Fibroblast of pulmonary artery (primary cell): ENCODE measurements at places on chromosomes 2 and 18.

DNA sequence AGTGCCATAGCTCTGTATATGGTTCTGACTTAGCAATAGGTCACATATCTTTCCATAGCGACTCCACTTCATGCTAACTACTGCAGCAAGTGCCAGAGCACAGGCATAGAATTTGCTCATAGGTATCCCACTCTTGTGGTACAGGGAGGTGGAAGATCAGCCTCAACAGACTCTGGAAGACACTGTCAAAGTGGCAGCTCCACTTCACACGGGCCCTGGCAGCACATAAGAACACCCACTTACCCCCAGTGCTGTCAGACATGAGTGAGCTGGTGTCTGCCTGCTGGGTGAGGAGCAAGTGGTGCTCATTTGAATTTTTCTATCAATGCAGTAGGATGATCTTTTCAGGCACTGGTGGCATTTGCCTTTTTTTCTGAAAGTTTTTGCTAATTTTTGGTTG lies 48.6 kb downstream of the BCL2L11 start:
- DNase-seq = no peak

DNA sequence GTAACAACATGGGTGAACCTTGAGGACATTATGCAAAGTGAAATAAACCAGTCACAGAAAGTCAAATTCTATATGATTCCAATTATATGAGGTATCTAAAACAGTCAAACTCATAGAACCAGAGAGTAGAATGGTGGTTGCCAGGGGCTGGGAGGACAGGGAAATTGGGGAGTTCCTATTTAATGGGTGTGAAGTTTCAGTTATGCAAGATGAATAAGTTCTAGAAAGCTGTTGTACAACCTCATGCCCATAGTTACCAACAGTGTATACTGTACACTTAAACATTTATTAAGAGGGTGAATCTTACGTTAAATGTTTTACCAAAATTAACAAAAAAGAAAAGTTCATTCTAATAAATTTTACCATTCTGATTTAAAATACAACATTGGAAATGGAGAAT lies 92.7 kb upstream of the WDSUB1 start:
- no peak for DNase-seq

- no peak for DNase-seq
These were observed 75.0 kb downstream of the DNAH7 start for GRCh38 chr2:195993623-195994022.

- no peak for DNase-seq
These were observed 406.1 kb downstream of the LRATD1 start for GRCh38 chr2:15038366-15039364.

- DNase-seq = no peak
These were observed 19.7 kb downstream of the NGEF start for GRCh38 chr2:232993231-232993821.

GRCh38 chr2:146477383-146477782 lies 1367.4 kb upstream of the ACVR2A start:
- no peak for DNase-seq

DNA sequence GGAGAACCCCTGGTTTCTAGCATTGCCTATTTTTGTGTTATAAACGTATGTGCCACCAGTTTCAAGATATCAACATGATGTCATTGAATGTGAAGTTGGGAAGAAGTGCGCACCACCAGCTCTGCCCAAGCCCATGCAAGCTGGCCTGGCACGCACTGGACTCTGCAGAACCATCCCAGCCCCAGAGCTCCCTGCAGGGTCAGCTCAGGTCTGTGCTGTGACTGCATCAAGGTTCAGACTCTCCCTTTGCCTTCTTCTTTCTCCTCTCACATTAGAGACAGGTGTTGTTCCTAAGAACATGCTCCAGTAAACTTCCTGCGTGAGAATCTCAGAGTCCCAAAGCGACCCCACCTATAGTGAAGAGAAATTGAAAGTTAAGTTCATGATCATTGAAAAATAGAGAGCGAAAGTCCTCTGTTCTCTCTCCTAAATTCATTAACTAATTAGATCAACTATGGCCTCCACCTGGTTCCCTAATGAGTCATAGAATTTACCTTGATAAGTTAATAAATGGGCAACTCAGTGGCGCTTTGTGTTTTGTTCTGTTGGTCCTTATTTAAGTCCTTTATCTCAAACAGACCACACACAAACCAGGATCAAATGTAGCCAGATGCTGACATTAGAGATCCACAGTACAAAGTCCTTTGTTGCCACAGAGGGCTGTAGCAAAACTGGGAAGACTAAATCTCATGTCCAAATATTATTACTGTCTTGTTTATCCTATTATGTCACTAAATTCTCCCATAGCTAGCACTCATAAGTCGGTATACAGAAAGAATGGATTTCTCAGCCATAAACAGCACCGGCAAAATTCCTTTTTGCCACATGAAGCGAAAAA lies 432.3 kb downstream of the STK39 start:
- no peak for DNase-seq

DNA sequence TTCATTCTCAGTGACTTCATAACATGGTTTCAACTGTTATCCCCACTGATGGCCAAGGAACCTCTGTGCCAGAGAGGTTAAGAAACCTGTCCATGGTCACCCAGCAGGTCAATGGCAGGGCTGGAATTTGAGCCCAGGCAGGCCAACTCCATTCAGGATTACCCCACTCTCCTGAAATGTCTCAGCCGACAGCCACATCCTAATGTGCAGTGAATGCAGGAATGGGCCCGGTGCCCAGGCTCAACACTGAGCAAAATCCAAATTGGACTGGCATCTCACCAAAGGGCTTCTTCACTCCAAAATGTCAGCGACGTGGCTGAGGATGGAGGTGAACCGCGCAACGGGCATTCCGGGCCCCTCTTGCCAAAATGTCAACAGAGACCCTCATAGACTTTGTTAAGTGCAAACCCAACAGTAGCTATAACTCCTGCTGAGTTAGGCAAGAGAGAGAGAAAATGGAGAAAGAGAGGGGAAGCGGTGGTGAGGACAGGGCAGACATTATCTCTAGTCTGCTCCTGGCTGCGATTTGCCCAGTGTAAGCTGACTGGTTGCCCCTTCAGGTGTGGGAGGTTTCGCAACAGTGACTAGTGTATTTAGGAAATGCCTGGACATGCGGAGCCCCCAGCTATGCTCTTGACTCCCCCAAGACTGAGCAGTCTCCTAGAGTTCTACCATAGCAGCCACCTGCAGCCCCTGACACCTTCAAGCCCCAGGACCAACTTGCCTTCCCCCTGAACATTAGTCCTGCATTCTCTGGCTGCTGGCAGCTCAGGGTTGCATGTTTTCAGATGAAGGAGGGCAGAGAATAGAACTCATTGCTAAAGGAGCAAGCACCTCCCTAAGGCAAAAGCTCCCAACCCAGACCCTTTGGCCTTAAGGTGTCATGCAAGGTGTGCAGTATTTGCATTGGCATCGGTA lies 167.7 kb downstream of the ANAPC1 start:
- DNase-seq = no peak
